WTC11 (cell line): ENCODE measurements at places on chromosomes 4 and X. TPM values are rescaled to one million over a fixed set of nuclear protein-coding genes. Genes with fewer than 3 reads are reported as not detected.

GRCh38 chr4:167883266-167883665 lies 209.1 kb upstream of the ANXA10 start:
- H3K4me1 ChIP-seq, result peaks cover 23% of the 10 kb centered on the region
- H3K36me3 ChIP-seq, result peaks cover 12% of the 10 kb centered on the region
- no peak overlapping the region for H3K4me3 ChIP-seq
- no peak for DNase-seq
- no peak overlapping the region for H3K27ac ChIP-seq

DNA sequence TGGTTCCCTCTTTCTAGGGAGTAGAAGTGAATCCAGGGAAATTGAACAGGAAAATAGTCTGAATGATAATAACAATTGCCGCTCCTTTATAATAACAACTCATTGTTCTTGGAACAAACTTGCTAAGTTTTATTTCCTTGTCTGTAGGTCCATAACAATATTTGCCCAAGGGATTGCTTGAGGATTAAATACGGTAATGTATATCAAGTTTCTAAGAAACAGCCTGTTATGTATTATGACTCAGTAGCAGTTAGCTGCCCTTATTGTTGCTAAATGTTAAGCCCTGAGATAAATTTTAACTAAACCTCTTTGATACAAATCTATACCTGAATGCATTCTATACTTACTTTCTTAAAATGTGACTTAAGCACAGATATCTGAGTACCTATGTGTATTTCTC lies 215.9 kb upstream of the AADAT start:
- H3K27ac ChIP-seq, result no peak overlapping the region
- peaks cover 6% of the 10 kb centered on the region; the same call in 1 of the 2 replicates for H3K4me1 ChIP-seq
- no peaks in the 10 kb centered on the region for H3K27me3 ChIP-seq
- H3K4me3 ChIP-seq, result no peak overlapping the region

DNA sequence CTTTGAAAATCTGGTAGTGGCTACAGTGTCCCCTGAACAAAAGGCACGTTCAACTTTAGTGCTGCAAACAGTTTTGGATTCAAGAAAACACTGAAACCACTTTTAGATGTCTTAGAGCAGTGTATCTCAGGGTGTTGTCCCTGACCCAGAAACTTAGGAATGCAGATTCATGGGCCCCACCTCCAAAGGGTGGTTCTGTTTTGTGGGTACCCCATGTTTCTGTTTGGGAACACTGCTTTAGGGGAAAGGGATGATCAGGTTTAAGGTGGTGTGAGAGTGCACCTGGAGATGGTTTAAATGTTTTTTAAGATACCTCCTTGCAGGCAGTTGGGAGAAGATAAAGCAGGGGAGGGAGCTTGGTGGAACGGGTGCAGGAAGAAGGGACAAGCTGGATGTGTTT lies 55.6 kb downstream of the JADE1 start:
- H3K4me3 ChIP-seq, result peak overlapping the region; percentile 9; the same call in 1 of the 2 replicates
- H3K27ac ChIP-seq, result peak overlapping the region; percentile 62
- DNase-seq, result no peak
- H3K4me1 ChIP-seq, result peaks cover 51% of the 10 kb centered on the region

DNA sequence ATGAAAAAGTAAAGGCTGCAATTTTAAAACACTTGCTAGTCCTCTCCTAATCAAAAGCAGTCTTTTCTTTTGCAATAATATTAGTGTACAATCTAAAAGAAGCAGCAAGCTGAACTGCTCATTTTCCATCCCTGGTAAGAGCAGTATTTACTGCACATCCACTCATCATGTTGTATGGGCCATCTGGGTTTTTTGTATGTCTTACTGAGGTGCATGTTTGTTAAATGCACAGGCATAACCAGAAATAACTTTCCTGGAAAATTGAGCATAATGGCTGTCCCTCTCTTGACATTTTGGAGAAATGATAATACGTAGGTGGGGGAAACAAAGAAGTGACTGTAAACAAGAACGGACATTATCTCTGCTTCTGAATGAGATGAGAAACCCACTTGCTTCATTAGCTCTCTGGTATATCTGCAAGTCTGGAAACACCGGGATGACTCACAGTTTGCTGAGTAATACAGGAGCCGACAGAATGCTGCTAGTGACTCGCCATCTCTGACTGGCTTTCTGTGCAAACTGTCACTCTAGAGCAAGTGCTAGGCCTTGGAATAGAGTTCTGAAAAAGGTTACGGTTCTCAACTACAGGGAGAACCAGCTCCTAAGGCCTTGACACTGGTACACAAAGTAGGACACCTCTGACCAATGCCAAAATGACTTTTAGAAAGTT lies 85.7 kb upstream of the MTM1 start:
- H3K4me1 ChIP-seq, result peaks cover 11% of the 10 kb centered on the region
- DNase-seq, result no peak
- no peak overlapping the region for H3K27ac ChIP-seq
- H3K4me3 ChIP-seq, result no peak overlapping the region

GRCh38 chr4:73917081-73917501 lies 47.9 kb downstream of the CXCL1 start:
- no peaks in the 10 kb centered on the region for H3K36me3 ChIP-seq
- no peaks in the 10 kb centered on the region for H3K27me3 ChIP-seq
- no peak overlapping the region for H3K4me3 ChIP-seq
- H3K4me1 ChIP-seq, result no peaks in the 10 kb centered on the region
- no peak overlapping the region for H3K27ac ChIP-seq
- DNase-seq, result no peak

DNA sequence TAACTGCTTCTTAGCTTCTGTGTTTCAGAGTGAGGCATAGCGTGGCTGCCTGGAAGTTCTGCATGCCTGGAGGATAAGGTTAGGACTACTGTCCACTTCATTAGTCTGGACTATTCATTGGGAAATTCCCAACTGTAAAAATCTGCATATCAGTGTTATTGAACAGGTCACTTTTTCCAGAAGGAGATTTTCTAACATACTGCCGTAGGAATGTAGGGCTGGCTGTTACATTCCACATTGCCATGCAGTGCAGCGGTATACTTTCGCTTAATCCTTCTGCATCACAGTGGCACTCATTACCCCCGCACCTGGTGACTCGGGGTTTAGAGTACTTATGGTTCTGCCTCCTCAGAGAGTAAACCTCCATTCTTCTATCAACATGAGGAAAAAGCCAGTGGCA lies 104.6 kb downstream of the NPFFR2 start:
- DNase-seq, result no peak
- peaks cover 21% of the 10 kb centered on the region for H3K4me1 ChIP-seq
- H3K4me3 ChIP-seq, result no peak overlapping the region
- no peaks in the 10 kb centered on the region for H3K27me3 ChIP-seq

GRCh38 chrX:14899607-14900006 lies 26.4 kb downstream of the MOSPD2 start:
- no peaks in the 10 kb centered on the region for H3K27me3 ChIP-seq
- no peak overlapping the region for H3K27ac ChIP-seq
- DNase-seq, result no peak
- H3K4me3 ChIP-seq, result no peak overlapping the region

DNA sequence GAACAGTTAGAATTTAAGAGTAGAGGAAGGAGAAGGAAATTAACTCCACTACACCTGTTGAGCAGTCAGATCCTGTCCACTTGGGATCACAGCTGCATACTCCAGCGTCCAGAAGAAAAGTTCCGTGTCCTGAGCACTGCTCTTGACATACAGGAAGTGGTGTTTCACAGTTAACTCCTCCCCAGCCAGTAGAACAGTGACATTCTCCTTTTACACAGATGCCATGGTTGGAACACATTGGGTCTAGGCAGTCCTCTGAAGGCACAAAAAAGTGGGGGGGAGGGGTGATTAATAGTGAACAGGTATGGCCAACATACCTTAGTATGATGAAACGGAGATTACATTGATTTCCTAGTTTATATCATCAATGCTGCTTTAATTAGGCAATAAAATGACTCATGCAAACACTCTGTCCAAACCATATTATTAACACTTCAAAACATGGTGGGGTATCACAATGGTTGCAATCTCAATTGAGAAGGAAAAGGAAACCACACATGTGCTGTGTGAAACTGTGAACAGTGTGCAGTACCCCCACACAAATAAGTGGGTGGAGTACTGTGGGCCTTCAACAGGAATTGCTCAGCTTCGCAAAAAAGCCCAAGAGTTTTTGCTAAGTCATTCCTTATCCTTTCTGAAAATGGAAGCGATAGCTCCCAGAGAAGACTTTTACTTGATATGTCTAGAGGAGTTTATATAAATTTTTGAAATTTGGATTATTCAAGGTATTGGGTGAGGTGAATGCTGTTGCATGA lies 295.6 kb downstream of the SH2D1A start:
- H3K4me3 ChIP-seq, result no peak overlapping the region
- no peaks in the 10 kb centered on the region for H3K4me1 ChIP-seq
- H3K27ac ChIP-seq, result no peak overlapping the region

GRCh38 chr4:88477229-88477860 lies 20.4 kb downstream of the HERC5 start:
- no peaks in the 10 kb centered on the region for H3K27me3 ChIP-seq
- H3K36me3 ChIP-seq, result peaks cover 4% of the 10 kb centered on the region
- no peak for DNase-seq
- no peak overlapping the region for H3K27ac ChIP-seq
- no peak overlapping the region for H3K4me3 ChIP-seq

DNA sequence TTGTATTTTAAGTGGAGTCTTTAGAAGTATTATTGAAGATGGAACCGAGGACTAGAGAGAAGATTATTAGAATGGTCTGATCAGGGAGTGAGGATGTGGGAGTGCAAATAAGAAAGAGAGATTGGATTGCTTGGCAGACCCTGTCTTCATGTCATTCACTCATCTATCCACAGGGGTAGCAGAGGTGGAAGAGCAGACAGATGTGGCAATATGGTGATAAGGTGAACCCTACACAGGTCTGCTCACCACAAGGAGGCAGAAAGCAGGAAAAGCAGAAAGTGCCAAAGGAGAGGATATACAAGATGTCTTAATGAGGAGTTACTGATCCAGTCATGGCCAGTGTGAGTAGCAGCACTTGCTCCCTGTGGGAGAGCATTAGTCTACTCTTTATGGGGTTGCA lies 129.4 kb downstream of the MAGEE2 start:
- no peak overlapping the region for H3K4me3 ChIP-seq
- peaks cover 2% of the 10 kb centered on the region for H3K36me3 ChIP-seq
- H3K4me1 ChIP-seq, result 0 out of 2 replicates have a peak, but pooled peaks cover 6% of the 10 kb centered on the region

- peaks cover 41% of the 10 kb centered on the region for H3K4me1 ChIP-seq
- H3K27ac ChIP-seq, result peak overlapping the region; percentile 82; the same call in 1 of the 2 replicates
- DNase-seq, result no peak
- H3K4me3 ChIP-seq, result no peak overlapping the region
Measured at GRCh38 chr4:87116231-87116630, 104.2 kb downstream of the KLHL8 start.

DNA sequence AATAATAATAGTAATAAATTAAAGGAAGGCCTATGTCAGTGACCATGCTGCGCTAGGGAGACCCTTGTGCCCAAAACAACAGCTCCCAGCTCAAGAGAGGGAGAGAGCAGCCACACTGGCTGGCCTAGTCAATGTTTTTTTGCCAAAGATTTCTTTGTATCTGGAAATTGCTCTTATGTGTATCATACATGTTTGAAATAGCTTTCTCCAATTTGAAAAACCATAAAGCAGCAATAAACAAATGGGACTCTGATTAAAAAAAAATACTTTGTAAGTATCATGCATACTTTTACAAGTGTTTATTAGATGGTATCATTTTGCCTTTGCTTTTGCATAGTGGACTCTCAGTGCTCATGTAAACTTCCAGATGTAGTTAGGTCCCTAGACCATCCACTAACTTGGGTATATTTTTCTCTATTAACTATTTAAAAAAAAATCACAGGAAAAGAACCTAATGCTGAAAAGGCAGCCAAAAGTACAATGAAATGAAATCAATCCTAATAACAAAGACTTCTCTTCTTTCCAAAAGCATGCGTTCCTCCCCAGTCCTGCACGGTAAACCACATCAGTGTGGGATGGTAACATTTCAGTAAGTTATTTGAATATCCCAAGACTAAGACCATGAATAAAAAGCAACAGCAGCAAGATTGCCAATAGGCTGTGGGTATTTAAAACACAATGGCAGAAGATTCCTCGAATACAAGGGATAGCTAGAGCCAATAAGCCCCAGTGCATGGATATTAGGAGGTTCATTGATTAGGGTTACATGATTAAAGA lies 117.6 kb downstream of the PALLD start:
- H3K27me3 ChIP-seq, result no peaks in the 10 kb centered on the region
- H3K27ac ChIP-seq, result no peak overlapping the region
- peaks cover 21% of the 10 kb centered on the region for H3K4me1 ChIP-seq
- H3K4me3 ChIP-seq, result no peak overlapping the region
- DNase-seq, result no peak

DNA sequence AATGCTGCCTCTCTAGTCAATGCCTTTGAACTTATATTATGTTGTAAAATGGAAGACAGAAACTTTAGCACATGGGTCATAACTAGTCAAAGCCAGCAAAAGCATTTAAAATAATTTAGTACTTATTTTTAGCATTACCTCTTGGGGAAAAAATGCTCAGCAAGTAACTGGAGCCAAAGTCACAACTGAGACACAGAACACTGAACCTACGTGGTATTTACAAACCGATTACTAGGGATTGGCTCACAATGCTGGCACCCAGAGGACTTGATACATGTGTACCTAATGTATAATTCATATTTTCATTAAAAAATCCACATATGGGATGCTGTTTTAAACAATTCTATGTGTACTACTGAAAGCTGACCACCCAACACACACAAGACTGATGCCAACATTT lies 38.4 kb downstream of the PHKA2 start:
- H3K4me1 ChIP-seq, result no peaks in the 10 kb centered on the region
- DNase-seq, result no peak

- H3K27me3 ChIP-seq, result no peaks in the 10 kb centered on the region
- peak overlapping the region; percentile 84 for H3K27ac ChIP-seq
- no peak for DNase-seq
- peaks cover 39% of the 10 kb centered on the region for H3K4me1 ChIP-seq
- H3K4me3 ChIP-seq, result peak overlapping the region; percentile 83
Measured at GRCh38 chrX:40733706-40734105, 1.6 kb downstream of the MED14 start.

DEFB131A gene
- total RNA-seq, result not detected in 3 replicates

CRMP1 gene
- total RNA-seq, result 109 to 134 TPM (median 110 TPM) in 3 replicates

BGN gene
- total RNA-seq, result 1.8 to 3.7 TPM (median 3.2 TPM) in 3 replicates

UGT2B17 gene
- 0.14 to 0.18 TPM in 2 of 3 replicates, not detected in the other for total RNA-seq

MAGEA2B gene
- total RNA-seq, result 12.3 to 13.8 TPM (median 13.7 TPM) in 3 replicates

EDA gene
- total RNA-seq, result 11.3 to 15.1 TPM (median 12.9 TPM) in 3 replicates

AMER1 gene
- 9.4 to 9.9 TPM (median 9.4 TPM) in 3 replicates for total RNA-seq

CTAG1B gene
- total RNA-seq, result not detected in 3 replicates

MAGEE2 gene
- 0.15 to 0.18 TPM in 2 of 3 replicates, not detected in the other for total RNA-seq

CDKL2 gene
- total RNA-seq, result 1.4 to 1.7 TPM (median 1.7 TPM) in 3 replicates
